Fibroblast of upper back skin (primary cell): ENCODE measurements at places on chromosomes 13 and 19.

GRCh38 chr13:97307882-97308624 is 85.9 kb downstream of the MBNL2 start:
- DNase-seq = peak; percentile 79

DNA sequence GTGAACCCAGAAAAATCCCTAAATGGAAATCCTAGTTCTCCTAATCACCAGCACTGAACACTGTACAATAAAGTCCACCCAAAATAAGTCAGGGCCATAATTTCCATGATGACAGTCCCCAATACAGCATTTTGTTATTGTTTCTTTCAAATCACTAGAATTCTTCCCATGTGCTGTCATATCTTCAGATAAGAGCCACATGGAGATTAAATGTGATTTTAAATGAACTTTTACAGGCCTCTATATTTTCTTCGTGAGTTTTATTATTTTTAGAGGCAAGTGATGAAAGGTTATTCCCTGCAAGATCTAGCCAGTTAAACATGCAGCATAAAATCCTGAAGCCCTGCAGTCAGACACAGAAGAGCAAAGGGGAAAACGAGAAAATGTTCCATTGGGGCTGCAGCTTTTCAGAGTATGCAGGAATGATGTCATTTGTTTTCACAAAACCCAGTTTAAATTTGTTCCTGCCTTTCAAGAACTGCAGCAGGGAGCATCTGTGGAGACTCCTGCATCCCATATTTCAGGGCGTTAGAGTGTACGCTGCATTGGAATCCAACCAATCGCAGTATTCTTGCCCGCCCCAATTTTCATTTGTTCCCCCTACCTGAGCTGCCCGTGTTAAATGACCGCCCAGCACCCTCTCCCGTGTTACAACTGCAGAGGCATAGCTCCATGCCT is 167.2 kb upstream of the KLF12 start:
- DNase-seq = peak; percentile 23

DNA sequence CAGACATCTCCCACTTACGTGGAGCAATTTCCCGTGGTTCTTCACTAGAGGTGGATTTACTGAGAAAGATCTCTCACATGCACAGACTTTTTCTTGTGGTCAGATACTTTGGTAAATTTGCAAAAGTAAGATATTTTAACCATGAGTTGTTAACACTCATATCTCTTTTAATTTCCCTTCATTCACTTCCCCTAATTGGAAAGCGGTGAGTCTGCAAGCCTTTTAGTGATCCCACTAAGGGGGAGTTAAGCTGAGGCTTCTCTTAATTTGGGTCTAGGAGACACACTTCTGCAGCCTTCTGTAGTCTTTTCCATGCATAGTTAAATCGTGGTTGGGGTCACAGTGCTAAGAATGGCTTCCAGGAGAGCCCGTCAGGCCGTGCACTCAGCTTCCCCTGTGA is 30.7 kb upstream of the SERPINE3 start:
- DNase-seq = no peak

DNA sequence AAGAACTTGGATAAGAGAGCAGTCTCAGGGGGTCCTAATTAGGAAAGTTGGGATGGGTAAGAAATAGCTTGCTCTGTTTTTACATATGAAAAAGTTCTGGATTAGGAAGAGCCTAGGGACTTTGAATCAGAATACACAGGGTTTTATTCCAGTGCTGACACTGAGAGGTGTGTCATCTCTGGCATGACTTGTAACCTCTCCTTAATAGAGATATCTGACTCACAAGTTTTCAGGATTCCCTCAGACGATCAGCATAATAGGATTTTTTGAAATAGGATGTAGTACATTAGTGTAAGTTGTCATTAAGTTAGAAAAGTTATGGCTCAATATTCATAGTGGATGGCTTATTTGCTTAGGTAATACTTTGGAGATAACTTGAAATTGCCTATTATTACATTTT is 555.2 kb upstream of the MIR17HG start:
- DNase-seq = peak; percentile 2

- no peak for DNase-seq
Measured at GRCh38 chr13:86710896-86711295, 911.7 kb upstream of the SLITRK6 start.

DNA sequence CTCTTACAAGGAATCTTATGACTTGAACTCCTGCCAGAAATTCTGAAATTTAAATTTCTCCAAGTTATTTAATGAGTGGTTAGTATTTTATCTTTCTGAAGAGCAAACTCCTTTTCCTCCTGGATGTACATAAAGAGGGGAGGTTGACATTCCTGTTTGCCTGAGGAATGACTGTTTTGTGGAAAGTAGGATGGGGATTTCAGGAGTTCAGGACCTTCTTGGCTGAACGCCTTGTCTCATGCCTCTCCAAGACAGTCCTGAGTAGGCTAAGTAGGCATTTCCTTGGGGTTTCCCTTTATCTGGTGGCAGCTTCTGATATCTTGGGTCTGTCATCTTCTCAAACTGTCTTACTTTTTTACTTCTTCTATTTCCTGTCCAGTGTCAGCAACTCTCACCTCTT is 356.6 kb downstream of the TDRD3 start:
- no peak for DNase-seq

GRCh38 chr13:98443329-98443728 is 133.6 kb downstream of the STK24 start:
- DNase-seq = peak; percentile 77

DNA sequence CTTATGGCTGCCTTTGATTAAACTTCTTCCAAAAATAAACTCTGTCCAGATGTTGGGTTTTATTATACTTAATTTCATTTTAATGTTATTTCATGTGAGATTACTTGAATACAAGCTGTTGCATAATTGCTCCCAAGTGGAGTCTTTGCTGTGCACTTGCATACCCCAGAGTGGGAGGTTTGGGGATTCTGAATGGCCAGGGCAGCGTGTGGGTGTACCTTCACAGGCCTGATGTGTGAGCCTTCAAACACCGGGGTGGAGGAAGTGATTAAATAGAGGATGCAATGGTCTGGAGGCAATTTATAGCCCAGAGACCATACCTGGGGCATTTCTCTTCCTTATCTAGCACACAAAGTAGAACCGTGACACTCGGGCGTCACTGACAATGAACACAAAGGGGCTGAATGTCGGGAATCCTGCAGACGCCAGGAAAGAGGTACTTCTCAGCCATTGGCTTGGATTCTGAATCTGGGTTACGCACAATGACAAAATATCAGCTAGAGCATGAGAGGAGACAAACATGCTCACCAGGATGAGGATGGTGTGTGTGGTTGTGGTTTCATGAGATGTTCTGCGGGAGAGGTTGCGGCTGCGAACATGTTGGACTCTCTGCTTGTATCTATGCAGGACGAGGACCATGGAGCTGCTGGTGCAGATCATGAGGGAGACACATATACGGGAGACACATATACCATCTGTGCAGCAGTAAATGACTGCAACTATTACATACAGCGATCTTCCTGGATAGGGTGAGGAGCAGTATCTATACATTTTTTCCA is 7.1 kb upstream of the LILRA5 start:
- no peak for DNase-seq
